CD4-positive, CD25-positive, alpha-beta regulatory T cell (primary cell): ENCODE measurements at places on chromosomes 12 and 14.

- no peak for DNase-seq
Measured at GRCh38 chr12:109027767-109028166, 6.9 kb upstream of the SVOP start.

DNA sequence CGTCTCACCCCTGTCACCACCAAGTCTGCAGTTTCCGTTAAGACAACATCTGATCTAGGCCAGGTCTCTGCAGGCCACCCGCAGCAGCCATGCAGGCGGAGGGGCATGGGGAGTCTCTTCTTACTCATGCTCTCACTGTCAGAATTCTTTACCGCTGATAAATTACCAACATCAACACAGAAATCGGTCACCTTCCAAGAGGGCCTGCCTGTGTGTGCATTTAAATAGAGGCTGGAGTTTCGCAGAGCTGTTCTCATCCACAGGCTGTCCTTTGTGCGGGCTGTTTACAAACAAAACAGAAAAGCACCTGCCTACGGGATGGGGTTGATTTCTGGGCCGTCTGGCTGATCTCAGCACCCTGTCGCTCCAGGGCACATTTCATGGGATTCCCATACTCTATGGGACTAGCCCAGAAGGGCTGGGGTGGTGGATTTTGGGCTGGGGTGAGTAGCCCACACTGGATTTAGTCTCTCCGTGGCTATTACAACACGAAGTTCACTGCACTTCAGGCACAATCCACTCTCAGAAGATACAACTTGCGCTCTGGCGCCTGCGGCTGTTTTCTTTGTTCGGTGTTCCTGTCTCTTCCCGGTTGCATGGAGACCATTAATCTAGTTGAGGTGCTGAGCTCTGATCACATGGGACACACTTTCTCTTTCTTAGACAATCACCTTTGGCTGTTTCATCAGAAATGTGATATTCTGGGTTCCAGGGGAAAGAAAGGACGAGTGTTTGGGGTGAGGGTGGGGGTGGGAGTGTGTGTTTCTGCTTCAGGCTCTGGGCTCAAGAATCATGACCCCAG lies 331.1 kb downstream of the GLT1D1 start:
- no peak for DNase-seq

DNA sequence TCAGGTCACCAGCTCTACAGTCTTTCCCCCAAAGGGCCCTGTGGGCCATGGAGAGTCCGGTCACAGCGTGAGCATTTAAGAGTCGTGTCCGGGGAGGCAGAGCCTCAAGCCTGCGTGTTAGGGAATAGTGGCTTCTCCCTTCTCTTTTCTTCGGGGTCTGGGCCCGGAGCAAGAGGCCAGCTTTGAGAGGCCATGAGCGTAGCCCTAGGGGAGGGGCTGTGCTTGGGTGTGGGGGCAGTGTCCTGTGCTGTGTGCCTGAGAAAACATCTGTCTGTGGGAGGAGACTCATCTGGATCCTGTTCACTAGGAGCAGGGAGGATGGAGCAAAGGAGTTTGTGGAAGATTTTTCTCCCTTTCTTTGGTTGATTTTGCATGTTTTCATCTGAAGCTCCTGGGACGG lies 5.3 kb downstream of the LRP1-AS start:
- no peak for DNase-seq

GRCh38 chr12:132566516-132567131 lies 43.8 kb downstream of the LRCOL1 start:
- no peak for DNase-seq

DNA sequence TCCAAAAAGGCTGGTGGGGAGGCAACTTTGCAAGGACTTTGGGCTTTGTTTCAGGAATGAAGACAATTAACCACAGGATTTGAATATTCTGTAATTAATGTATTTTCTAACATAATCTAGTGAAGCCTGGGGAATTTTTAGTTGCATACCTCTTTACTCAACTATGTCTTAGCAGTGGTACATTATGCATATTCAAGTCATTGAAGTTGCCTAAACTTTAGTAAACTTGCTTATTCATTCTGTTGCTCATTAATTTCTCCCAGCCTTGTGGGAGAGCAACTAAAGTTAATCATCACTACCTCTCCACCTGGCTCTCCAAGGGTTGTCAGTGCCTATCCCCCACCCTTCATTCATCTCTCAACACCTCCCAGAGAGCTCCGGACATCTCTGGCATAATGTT lies 54.2 kb downstream of the IFNG-AS1 start:
- no peak for DNase-seq

- DNase-seq = no peak
Measured at GRCh38 chr12:38555620-38556591, 239.3 kb downstream of the ALG10B start.

DNA sequence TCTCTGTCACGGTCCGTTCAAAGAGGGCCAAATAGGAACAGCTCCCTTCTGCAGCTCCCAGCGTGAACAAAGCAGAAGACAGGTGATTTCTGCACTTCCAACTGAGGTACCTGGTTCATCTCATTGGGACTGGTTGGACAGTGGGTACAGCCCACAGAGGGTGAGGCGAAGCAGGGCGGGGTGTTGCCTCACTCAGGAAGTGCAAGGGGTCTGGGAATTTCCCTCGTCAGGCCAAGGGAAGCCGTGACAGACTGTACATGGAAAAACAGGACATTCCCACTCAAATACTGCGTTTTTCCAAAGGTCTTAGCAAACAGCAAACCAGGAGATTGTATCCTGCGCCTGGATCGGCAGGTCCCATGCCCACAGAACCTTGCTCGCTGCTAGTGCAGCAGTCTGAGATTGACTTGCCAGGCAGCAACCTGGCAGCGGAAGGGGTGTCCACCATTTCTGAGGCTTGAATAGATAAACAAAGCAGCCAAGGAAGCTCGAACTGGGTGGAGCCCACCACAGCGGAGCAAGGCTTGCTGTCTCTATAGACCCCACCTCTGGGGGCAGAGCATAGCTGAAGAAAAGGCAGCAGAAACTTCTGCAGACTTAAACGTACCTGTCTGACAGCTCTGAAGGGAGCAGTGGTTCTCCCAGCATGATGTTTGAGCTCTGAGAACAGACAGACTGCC lies 22.7 kb downstream of the SLC38A1 start:
- DNase-seq = peak; percentile 18

DNA sequence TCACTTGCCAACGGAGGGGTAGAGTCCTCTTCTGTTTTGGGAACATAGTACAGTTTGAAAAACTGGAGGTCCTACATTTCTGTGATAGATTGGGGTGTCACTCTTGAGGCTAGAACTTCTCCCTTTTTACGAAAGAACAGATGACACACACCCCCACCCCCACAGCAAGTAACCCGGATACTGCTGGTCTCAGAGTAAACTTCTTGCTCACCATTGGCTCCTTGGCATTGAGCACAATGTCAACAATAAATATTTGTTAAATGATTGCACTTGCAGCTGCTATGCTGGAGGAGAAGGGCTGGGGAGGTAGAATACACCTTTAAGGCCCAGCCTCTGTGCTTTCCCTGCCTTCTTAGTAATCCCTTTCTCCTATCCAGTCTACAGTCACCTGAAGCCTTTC lies 149.8 kb downstream of the TGFB3 start:
- peak; percentile 16 for DNase-seq
